NCI-H510A treated with DMSO at 0.1 percent for 48 hours (cell line): ENCODE measurements at places on chromosomes 11 and 22.

DNA sequence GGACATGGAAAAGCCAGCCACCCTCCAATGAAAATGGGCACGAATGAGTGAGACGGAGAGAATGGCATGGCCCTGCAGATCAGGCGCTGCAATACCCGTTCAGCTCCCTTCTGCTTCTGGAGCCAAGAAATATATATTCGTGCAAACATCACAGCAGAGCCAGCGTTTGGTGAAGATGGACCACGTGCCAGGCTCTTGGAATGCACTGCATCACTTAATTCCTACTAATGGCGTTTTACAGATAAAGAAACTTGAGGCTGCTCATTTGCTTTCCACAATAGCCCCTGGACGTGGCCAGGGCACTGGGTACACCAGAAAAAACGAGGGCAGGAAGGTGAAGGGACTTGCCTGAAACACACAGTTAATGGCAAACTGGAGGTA is 1.6 kb upstream of the FXYD2 start:
- no peak for DNase-seq

- DNase-seq: no peak
These were observed 27.0 kb downstream of the ART5 start for GRCh38 chr11:3614742-3615171.

- peak; percentile 54 for DNase-seq
These were observed 51.8 kb downstream of the CD6 start for GRCh38 chr11:61023086-61023965.

DNA sequence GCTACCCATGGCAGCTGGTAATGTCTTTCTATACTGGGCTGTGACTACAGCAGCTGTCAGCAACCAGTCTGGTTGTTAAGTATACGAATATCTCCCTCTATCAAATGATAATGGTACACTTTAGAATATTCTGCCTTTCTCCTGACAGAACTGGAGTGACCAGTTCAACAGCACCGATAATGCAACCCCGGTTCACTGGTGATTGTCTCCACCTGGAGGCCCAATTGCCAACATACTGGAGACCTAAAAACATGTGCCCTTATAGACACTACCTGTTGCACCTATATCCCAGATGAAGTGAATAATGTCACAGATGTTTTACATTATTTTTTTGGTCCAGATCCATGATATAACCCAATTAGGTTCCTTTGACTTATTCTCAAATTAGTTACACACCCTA is 21.1 kb downstream of the OR5P2 start:
- no peak for DNase-seq

DNA sequence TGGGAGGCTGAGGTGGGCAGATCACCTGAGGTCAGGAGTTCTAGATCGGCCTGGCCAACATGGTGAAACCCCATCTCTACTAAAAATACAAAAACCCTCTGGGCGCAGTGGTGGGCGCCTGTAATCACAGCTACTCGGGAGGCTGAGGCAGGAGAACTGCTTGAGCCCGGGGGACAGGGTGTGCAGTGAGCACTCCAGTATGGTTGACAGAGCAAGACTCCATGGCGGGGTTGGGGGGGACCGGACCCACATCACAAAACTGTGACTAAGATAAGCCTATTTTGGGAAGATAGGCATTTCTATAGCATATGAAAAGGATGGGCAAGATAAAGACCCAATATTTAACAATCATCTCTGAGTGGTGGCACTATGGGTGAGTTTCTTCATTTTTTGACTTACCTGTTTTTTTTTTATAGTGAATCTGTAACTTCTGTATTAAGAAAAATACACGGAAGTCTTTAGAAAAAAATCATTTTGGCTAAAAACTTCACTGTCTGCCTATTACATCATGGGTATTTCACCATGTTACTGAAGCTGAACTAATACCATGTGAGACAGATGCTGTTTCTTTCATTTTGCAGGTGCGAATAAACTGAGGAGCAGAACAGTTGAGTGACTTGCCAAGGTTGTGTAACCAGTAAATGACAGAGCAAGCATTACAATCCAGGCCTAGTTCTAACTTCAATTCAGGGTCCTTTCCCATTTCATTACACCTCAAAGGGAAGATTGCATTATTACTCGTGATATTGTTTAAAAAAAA is 2.5 kb downstream of the CELF1 start:
- no peak for DNase-seq

- DNase-seq: no peak
These were observed 288.3 kb downstream of the TENM4 start for GRCh38 chr11:79152511-79152910.

DNA sequence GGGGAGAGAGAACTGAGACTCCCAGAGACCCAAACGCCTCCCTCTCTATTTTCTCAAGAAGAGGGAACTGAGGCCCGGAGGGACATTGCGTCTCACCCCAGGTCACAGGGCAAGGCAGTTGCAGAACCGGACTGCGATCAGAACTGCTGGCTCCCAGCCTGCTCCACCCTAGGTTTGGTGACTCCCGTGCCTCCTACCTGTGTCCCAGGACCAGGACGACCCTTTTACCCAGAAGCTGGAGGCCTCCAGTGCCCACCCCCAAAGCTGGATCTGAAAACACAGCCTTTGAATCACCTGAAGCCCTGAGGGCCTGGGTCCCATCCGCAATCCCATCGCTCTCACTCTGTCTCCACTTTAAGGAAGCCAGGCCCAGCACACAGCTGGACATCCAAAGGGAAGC is 1.4 kb downstream of the GSTT4 start:
- no peak for DNase-seq

DNA sequence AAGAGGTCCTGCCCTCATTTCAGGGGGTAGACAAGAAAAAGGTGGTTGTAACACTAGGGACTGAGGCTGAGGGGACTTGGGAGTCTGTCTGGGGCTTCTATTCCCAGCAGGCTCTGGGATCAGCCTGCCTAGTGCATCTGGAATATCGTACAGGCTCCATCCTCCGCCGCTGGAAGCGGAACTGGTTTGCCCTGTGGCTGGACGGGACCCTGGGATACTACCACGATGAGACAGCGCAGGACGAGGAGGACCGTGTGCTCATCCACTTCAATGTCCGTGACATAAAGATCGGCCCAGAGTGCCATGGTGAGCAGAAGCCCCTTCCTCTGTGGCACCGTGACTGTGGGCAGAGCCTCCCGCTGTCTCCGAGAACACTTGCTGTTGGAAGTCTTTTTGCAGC is 4.0 kb downstream of the PLEKHB1 start:
- no peak for DNase-seq

DNA sequence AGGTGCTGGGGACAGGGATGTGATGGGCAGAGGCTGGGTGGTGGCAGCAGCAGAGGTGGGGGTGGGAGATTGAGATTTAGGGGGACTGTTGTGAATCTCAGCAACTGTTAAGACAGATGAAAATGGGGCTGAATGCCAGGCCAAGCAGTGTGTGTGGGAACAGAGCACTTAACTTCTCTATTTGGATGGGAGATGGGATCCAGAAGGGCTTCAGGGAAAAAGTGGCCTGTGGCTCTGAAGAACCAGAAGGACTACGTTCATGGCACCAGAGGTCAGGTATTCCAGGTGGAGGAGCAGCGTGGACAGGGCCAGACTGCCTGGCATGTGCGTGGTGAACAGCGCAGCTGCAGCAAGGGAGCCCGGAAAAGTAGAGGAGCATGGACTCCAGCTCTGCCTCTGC is 82.6 kb upstream of the SYT13 start:
- DNase-seq: no peak

DNA sequence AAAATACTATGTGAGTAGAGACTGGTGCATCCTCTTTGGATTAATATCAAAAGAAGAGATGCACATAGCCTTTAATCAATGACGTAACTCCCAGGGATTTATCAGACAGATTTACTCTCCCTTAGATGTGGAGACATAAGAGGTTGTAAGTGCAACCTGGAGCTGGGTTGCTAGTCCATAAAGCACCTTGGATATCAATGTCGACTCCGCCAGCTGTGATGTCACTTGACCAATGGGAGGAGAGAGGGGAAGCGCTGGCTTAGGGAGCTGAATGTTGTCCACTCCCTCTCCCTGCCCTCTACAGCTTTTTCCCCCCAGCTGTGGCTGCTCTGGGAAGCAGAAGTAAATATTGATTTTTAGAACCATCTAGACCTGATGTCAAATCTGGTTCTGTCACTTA is 28.9 kb upstream of the TMEM86A start:
- DNase-seq: peak; percentile 83

DNA sequence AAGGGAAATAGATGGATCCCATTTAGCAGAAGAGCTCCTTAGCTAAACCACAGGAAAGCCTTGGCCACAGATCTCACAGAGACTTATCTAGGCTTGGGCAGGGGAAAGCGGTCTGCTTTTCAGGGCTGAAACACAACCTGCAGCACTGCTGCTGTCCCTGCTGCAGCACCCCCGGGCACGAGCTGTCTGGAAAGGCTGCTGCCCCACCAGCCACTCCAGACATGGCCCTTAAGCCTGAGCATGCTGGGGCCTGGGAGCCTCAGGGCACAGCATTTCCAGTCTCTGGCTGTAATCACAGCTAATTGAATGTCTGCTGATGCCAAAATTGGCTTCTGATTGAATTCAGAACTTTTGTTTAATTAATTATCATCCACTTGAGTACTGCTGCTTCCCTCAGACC is 115.0 kb downstream of the TMPRSS5 start:
- no peak for DNase-seq

- no peak for DNase-seq
These were observed 14.9 kb downstream of the PGAP2 start for GRCh38 chr11:3823303-3823702.

- no peak for DNase-seq
These were observed 70.4 kb downstream of the MYO7A start for GRCh38 chr11:77198440-77198849.

DNA sequence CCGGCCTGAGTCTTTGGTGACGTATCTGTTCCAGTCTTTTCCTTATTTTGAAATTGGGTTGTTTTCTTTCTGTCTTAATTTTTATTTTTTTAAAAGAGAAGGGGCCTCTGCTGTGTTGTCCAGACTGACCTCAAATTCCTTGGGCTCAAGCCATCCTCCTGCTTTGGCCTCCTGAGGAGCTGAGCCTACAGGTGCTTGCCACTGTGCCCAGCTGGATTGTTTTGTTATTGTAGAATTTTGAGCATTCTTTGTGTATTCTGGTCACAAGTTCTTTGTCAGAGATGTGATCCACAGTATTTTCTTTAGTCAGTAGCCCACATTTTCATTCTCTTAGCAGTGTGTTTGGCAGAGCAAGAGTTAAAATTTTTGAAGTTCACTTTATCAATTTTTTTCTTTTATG is 100.1 kb downstream of the ATXN10 start:
- no peak for DNase-seq

DNA sequence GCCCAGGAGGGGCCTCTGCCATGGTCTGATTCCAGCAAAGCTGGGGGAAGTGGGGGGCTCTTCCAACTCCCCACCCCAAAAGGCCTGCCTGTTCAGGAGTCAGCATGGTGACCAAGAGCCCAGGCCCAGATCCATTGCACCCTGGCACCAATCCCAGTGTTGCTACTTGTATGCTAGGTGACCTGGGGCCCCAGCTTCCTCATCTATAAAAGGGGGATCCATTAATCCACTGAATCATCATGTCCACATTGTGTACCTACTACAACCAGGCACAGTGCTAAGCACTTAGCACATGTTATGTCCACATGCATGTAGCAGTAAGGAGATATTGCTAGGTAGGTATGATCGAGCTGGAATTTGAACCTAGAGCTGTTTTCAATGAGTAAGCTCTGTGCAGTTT is 2.0 kb downstream of the SYT12 start:
- DNase-seq: no peak

DNA sequence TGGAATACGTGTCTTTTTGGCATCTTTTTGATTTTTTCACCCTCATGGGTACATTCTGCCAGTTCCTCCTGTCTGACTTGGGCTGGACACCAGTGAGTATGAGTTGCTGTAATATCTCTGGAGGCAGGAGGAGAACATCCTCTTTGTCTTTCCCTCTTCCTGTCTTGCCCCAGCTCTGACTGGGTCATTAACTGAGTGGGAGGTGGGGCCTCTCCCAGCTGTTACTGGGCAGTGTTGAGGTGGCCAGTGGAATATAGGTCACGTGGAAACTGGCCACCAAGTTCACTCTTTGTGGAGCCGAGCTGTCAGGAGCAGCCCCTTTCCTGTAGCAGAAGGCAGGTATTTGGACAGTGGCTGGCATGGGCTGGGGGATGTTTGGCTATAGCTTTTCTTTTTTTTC is 2.2 kb downstream of the GLB1L2 start:
- no peak for DNase-seq

GRCh38 chr11:44634401-44635281 is 69.2 kb downstream of the CD82 start:
- DNase-seq: no peak

GRCh38 chr11:8095806-8096522 is 15.0 kb downstream of the TUB start:
- DNase-seq: no peak
